CD4-positive, CD25-positive, alpha-beta regulatory T cell (primary cell): ENCODE measurements at places on chromosomes 2 and 18.

DNA sequence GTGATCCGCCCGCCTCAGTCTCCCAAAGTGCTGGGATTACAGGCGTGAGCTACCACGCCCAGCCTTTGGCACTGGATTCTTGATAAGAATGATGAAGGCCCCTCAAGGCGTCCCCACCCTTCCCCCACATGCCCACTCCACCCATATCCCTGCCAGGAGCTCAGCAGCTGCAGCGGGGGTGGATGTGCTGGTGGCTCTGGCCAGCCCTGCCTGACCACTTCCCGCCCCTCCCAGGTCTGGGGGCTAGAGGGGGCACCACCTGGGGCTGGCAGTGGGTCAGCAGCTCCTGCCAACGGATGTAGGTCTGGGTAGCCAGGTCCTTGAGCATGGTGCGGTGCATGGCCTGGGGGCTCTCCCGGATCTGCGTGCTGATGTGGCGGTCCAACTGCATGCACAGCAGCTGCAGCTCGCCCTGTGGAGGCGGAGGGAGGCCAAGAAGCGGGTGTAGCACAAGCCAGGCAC lies 7.8 kb upstream of the SEMA4C start:
- DNase-seq, result no peak

DNA sequence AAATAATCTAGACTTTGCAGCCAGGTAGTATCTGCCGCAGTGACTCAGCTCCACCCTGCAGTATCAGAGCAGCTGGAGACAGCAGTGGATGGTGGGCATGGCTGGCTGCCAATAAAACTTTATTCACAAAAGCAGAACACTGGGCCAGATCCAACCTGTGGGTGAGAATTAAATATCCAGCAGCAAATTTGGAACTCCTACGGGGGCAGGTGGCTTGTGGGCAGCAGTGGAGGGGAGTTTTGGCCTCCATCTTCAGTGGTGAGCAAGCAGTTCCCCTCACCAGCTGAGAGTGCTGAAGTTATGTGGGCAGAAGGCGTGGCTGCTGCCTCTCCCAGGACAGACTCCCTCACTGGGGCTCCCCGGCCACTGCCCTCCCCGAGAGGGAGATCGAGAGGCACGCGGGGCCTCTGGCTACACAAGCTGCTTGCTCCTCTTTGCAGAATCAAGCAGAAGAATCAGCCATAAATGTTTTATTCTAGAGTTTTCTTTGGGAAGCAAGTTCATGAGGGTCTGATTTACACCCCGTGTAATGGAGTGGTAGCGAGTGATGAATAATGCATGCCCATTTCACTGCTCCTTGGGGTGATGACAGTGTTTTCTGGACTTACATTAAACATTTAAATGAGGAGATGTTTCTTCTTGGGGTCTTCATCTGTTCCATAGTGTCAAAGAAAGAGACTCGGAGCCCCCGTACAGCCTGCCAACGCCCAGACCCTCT lies 204.3 kb downstream of the SEPTIN10 start:
- no peak for DNase-seq

DNA sequence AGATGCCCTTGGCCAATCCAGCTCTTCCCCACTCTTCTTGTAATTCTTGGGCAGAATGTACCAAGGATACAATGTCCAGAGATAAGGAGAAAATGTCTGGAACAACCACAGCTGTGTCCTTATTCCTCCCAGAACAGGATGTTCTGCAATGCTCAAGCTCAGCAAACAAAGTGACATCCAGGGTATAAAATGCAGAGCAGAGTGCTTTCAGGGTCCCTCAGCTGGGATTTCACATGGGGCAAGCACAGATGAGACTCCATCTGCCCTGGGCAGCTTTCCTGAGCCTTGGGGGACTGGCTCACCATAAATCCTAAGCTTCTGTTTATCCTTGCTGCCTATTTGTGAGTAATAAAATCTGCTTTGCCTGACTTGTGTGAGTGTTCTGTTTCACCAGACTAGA lies 127.4 kb downstream of the VAPA start:
- DNase-seq, result no peak

DNA sequence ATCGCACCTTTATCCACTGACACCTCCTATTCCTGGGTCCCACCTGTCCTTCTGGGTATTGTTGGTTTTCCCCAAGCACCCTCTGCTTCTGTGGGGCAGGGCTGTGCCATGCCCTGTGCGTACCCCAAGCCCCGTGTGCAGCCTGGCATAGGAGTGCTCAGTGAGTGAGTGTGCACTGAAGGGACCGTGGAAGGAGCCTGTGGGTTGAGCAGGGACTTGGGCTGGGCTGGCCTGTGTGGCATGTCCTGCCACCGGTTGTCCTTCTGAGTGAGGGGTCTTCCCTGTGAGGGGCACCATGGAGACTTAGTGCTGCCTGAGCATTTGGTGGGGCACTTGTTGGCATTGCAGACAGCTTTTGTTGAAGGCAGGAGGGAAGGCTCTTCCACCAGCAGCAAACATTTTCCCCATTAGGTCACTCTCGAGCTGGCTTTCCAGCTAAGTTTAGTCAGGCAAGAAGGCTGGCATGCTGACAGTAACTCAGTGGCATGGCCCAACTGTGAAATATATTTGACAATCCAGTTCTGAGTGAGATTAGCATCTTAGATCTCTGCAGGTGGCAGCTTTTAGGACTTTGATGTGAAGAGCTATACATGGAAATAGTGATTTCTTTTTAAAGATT lies 64.7 kb downstream of the LPIN1 start:
- no peak for DNase-seq
